NCI-H1436 (cell line): ENCODE measurements at places on chromosomes 3 and 15.
A peak's percentile ranks its signal among the peaks of the same experiment; 100 is the strongest.

DNA sequence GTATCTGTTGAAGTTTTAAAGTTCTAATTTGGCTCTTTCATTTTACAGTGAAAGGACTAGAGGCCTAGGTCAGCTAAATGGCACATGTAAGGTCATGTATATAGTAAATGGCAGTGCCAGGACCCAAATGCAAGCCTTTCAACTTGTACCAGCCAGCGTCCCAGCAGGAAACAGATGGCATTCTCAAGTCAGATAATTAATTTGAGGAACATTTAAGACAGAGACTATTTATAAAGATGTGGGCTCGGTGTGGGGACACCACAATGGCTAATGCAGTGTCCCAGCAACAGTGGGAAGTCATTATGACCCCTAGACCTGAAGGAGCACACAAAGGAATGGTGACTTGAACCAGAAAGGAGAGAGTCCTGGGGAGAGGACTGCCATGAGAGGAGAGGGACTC, 6.1 kb downstream of the MINDY4B start:
- no peak for DNase-seq

DNA sequence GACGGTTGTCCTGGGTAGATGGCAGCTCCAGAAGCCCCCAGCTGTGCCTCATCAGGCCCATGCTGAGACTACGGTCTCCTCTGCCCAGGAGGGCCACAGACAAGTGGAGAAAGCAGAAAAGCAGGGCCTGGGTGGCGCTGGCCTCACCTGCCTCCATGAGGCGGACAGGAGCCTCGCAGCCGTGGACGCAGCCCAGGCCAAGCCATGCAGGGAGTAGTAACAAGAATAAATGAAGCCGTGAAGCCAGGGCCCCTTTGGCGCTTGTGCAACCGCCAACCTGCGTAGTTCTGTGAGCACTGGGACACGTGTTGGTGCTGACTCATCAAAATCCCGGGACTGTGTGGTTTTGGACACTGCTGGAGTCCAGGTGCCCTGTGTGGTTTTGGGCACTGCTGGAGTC, 12.3 kb upstream of the MUC4 start:
- DNase-seq, result no peak

DNA sequence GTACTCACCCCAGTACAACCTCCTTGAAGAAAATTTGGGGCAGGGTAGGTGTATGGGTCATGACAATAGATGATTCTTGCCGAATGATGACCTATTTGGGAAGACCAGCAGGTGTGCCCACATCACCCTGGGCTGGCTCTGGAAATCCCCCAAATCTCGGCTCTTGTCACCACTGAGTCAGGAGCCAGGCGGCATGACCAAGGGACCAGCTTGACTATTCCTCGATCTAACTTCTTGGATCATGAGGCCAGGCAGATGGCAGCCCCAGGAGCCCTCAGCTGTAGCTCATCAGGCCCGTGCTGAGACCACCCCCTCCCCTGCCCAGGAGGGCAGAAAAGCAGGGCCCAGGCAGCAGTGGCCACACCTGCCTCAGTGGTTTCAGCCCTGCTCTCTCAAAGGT, 9.2 kb upstream of the MUC4 start:
- no peak for DNase-seq

DNA sequence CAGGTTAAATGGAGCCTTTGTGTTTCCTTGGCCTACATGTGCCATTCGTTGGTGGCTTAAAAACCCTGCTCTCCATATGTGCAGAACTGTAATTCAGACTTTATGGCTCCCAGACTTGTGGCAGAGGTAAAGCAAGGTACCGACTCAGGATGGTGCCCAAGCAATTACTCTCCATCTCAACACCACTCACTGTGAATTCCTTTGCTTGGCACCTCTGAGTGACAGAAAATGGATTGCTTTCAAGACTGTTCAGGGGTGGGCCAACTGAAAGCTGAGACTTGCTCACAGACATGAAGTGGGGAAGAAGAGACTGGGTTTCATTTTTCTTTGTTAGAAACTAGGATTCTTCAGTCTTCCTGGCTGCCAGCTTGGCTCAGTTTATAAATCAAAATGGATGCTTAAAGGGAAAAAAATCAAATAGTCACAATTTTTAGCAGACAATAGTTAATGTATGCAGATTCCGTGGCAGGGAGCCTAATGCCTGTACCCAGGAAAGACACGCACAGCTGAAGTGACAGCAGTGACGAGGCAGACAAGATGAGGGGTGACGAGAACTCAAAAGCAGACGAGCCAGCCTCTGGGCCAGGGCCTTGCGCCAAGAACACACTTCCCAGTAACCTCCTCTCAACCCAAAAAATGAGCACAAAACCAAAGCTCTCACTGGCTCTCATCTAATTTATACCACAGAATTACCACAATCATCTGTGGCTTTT, 207.9 kb upstream of the SLC2A2 start:
- no peak for DNase-seq

DNA sequence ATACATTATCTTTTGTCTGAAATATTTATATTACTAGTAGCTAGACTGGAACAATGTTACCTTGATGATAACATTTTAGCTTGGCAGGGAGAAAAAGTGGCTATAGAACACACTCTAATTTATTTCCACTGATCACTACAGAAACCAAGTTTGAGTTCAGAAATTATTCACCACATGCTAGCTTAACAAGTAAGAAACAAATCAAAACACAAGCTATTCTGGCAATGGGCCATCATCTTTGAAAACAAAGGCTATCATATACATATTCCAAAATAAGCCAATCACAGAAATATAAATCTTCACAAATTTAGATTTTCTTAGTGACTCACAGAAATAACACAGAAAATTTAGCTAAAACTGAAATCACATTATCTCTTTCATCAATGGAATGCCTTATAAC, 17.1 kb downstream of the AQR start:
- DNase-seq, result no peak

- DNase-seq, result no peak
These were observed 94.5 kb downstream of the P3H2 start for GRCh38 chr3:190026154-190026553.

DNA sequence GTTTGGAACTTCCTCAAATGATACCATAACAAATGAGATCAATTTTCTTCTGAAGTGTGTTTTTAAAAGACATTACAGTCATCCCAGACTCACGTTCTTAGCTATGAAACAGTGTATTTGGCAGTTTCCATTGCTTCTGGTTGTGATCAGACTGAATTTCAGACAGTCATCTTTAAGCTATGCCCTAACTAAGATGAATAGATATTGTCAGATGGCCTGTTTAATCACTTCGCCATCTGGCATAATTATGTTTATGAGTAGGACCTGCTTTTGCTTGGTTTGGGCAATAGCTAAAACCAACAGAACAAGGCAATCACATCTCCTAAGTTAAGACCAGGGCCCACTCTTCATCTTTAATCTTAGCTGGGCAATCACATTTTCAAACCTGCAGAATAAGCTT, 313.1 kb downstream of the SV2B start:
- no peak for DNase-seq

DNA sequence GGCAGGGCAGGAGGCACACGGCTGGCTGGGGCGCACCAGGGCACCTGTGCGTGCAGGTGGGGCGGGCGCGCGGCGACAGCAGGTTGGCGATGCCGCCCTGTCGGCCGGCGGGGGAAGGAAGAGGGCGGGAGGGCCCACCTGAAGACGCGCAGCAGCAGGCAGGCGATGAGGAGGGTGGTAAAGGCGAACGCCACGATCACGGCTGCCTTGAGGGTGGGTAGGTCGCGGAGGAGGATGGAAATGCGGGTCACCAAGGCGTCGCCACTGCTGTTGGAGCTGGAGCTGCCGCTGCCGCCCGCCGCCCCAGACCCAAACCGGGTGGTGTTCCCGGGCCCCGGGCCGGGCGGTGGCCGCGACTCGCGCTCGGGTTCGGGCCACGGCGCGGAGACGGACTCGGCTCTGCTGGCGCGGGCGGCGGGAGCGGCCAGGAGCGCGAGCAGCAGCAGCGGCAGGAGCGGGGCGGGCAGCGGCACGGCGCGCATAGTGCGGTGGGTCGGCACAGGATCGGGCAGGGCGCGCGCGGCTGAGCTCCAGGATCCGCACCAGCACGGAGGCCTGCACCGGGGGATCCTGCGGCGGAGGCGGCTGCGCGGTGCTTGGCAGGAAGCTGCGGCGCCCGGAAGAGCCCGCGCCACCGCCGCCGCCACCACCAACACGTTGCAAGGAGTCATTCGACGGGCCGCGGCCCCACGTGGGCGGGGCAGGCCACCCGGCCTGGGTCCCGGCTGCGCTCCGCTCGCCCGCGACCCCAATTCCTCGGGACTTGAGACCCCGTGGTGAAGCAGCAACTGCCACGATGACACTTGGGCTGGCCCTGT, at the start of gene FAM174B:
TSS of gene FAM174B (minus strand) at position 598 of the 818 bp plus-strand sequence.
- peak; percentile 58 for DNase-seq

GRCh38 chr3:57951066-57951882, 56.9 kb upstream of the FLNB start:
- DNase-seq, result no peak

DNA sequence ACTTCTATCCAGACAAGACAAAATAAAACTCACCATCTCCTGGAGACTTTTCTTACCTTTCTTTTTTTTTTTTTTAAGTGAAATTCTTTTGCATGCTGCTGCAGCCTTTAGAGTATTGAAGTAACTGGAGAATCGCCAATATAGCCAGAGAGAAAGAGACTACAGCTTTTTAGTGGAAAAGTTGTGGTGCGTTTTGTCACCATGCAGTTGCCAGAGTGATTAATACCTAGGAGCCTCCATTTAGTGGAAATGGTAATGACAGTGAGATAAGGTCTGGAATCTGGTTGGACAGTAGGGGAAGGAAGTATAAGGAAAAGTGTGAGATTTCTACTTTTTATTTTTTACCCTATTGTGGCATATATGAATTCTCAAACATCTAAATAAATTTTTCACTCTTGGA, 18.1 kb upstream of the PARP14 start:
- no peak for DNase-seq

GRCh38 chr3:55823001-55823400, 335.9 kb upstream of the WNT5A start:
- no peak for DNase-seq

GRCh38 chr3:195010551-195011100, 260.3 kb downstream of the XXYLT1 start:
- DNase-seq, result no peak

DNA sequence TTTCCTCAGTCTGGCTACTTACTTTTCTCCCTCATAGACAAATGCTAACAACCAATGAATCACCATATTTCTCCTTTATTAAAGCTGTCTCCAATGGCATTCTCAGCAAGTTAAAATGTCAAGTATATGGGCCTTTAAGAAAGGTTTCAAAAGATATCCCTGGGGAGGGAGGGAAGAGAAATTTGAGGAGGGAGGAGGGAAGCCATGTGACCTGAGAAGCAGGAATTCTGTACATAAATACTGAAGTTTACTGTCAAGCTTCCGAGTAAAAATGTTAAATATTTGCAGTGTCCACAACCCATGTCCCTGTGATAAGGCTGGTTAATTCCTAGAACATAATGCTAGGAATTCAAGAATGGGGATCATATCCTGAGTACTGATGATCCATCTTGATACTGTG, 175.9 kb downstream of the CNTN4 start:
- no peak for DNase-seq

DNA sequence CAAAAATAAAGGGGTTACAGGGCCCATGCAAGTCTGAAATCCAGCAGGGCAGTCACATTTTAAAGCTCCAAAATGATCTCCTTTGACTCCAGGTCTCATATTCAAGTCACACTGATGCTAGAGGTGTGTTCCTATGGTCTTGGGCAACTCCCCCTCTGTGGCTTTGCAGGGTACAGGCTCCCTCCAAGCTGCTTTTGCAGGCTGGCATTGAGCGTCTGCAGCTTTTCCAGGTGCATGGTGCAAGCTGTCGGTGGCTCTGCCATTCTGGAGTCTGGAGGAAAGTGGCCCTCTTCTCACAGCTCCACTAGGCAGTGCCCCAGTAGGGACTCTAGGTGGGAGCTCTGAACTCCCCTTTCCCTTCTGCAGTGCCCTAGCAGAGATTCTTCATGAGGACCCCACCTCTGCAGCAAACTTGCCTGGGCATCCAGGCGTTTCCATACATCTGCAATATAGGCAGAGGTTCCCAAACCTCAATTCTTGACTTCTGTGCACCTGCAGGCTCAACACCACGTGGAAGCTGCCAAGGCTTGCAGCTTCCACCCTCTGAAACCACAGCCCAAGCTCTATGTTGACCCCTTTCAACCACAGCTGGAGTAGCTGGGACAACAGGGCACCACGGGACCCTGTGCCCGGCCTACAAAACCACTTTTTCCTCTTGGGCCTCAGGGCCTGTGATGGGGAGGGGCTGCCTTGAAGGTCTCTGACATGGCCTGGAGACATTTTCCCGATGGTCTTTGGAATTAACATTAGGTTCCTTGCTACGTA, 80.1 kb upstream of the PLSCR5 start:
- DNase-seq, result no peak

DNA sequence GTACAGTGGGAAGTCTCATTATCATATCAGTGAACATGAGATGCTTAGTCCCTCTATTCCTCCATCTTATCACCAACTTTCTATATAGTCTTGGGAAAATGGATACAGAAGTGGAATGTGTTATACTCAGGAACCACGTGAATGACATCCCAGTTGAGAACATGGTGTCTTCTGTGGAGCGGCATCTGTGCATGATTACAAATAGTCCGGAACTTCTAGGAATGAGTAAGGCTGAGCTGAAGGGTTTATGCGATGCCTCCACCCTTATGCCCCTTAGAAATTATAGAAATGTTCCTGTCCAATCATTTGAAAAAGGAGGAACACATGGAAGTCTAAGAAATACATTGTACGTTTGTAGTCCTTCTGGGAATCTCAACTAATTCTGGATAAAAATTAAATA, 64.8 kb upstream of the TMEM108 start:
- no peak for DNase-seq

GRCh38 chr3:115072265-115073021, 74.6 kb downstream of the ZBTB20 start:
- DNase-seq, result peak; percentile 47

DNA sequence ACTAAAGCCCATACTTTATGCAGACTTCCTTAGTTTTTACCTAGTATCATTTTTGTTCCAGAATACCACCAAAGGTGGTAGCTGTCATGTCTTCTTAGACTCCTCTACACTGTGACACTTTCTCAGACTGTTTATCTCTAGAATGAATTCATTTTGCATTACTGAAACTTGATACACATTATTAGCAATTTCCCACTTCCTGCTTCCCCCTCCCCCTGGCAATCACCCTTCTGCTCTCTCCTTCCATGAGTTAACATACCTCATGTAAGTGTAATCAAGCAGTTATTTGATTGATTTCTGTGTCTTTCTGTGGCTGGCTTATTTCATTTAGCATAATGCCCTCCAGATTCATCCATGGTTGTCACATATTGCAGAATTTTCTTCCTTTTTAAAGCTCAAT, 204.9 kb downstream of the STAG1 start:
- peak; percentile 14 for DNase-seq

DNA sequence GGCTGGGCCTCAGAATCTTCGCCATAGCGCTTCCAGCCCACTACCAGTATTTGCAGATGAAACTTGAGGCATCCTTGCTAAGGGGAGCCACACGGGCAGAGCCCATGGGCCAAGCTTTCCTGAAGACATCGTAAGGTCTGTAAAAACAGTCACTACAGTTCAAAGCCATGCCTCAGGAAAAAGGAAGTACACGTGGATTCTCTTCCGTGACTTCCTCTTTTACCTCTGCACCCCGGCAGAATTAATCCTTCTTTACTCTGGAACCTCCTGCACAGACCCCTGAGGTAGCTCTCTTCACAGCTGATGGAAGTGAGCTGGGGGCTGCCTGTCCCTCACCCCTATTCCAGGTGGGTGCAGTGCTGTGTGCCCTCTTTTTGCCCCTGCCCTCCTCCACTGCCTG, 129.2 kb downstream of the CHDH start:
- no peak for DNase-seq

GRCh38 chr3:56469141-56469540, 874 bp upstream of the ERC2 start:
- no peak for DNase-seq
